ENCODE measurements at places on chromosomes 2 and 18.
A peak's percentile ranks its signal among the peaks of the same experiment; 100 is the strongest.

DNA sequence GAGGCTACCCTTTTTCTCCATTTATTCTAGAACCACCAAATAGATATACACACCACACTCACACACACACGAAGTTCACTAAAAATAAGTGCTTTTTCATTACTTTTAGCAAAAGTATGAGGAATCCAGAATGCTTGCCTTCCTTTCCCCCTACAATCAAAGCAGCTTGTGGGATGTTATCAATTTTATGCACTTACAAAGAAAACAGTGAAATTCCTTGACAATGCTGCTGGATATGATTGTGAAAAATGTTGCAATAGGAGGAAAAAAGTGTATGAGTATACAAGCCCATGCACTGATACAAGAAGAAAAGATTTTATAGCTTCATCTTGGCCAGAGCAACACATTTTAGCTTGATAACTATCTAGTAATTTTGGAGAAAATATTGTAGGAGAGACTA lies 269.2 kb downstream of the XIRP2 start:
- DNase-seq = no peak

- DNase-seq = no peak
Measured at GRCh38 chr2:193690572-193690971, 1495.8 kb upstream of the TMEFF2 start.

- peak; percentile 33 for DNase-seq
Measured at GRCh38 chr2:64750001-64750816, 96.5 kb upstream of the SERTAD2 start.

DNA sequence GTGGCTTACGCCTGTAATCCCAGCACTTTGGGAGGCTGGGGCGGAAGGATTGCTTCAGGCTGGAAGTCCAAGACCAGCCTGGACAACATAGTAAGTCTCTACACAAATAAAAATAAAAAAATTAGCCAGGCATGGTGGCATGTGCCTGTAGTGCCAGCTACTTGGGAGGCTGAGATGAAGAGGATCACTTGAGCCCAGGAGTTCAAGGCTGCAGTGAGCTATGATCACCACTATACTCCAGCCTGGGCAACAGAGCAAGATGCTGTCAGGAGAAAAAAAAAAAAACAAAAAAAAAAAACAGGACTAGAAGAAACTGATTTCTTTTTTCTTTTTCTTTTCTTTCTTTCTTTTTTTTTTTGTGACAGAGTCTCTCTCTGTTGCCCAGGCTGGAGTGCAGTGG lies 13.6 kb downstream of the SPDYA start:
- DNase-seq = no peak

GRCh38 chr18:11752116-11752911 lies 63.2 kb downstream of the GNAL start:
- DNase-seq = peak; percentile 53

DNA sequence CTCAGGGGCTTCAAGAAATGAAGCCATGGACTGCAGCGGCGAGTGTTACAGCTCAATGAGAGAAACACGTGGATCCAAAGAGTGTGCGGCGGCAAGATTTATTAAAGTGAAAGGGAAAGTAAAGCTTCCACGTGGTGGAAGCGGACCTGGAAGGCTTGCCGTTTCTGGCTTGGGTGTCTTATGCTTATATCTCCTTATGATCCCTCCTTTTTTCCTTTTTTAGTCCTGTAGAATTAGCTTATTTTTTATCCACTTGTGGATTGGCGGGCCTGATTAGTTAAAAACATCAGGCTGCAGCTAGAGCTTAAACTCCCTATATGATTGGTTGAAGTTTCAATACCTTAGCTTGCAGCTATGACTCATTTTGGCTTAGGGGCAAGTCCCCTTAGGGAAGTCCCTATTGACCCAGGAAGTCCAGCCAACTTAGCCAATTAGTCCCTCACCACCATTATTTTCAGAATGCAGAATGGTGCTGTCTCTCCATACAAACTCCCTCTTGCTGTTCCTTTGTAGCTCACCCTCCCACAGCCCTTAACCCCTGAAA lies 11.6 kb upstream of the HNMT start:
- no peak for DNase-seq

DNA sequence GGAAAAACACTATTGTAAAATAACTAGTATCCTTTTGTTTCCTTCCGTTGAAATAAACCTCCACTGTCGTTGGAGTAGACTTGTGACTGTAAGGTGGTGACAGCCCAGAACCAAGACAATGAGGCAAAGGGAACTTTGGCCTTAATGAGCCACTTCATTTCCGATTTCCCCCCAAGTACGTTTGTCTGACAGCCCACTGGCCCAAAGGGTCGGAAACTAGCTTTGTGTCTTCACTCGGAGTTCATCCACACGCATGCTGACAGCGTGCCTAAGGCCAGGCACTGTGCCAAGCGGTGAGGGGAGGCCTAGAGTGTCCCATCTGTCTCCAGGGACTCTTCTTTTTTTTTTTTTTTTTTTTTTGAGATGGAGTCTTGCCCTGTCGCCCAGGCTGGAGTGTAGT lies 21.0 kb downstream of the HJURP start:
- no peak for DNase-seq

GRCh38 chr2:230434677-230435324 lies 18.8 kb downstream of the SP100 start:
- no peak for DNase-seq

- DNase-seq = no peak
Measured at GRCh38 chr2:201150454-201151020, 32.4 kb upstream of the CASP10 start.

GRCh38 chr2:74860521-74860920 lies 26.6 kb downstream of the HK2 start:
- no peak for DNase-seq

GRCh38 chr2:109646961-109647360 lies 32.8 kb downstream of the SOWAHC start:
- DNase-seq = no peak

DNA sequence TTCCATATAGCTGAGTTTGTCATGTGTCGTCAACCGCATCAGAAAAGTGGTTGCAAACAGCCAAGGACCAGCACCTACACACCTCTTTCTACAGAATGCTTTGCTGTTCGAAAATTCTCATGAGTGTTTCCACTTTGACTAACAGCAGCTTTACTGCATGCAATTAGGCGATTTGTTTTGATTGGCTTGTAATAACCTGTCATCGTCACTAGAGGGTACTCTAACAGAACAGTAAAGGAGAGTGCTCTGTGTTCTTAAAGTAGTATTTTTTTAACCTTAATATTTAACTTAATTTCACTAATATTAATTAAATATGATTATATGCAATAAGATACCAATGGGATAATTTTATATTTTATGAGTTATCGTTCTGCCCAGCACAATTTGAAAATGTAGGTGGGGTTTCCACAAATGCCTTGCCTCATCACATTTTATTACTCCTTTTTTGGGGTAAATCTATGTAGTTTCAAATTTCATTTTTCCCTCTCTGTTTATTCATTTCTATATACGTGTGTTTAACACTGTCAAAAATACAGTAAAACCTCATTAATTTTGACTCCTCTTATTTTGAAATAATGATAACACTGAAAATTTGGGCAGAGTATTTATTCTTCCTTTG lies 502.2 kb downstream of the NRXN1 start:
- DNase-seq = peak; percentile 31

GRCh38 chr2:111118981-111119821 lies 1.5 kb upstream of the BCL2L11 start:
- no peak for DNase-seq

DNA sequence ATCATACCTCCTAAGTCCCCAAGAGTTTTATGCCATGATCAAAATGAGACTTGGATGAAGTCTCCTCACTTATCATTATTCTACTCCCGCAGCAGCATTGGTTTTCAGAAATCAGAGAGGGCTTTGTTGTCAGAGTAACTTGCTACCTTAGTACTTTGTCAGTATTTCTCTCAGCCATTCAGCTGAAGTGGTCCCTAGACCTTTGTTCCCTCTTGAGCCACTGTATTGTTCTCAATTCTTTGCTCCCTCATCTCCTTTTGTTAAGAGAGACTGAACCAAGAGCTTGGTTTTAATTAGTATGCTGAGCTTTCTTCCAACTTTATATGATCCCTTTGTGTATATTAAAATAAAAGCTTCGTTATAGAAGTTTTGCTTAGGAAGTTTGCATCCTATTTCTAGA lies 133.4 kb downstream of the DOCK10 start:
- DNase-seq = no peak

GRCh38 chr2:221724631-221725203 lies 152.6 kb upstream of the EPHA4 start:
- no peak for DNase-seq

DNA sequence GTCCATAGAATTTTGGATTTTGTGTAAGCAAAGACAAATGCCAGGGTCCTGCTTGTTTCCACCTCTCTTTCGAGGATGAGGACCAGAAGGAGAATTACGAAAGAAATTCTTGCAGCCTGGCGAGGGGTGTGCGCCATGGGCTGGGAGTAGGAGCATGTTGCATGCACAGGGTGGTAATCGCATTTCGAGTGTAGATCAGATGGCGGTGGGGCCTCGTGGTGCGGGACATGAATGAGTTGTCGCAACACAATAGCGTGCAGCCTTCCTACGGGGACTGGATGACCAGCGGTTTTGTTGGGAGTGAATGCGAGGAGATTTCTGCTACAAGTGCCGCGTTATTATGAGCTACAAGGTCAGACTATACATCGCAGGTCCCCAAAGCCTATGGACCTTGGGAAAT lies 4.2 kb upstream of the EN1 start:
- no peak for DNase-seq

- no peak for DNase-seq
Measured at GRCh38 chr2:21258082-21258481, 134.3 kb downstream of the TDRD15 start.

- DNase-seq = no peak
Measured at GRCh38 chr2:98058191-98058975, 28.6 kb upstream of the VWA3B start.

DNA sequence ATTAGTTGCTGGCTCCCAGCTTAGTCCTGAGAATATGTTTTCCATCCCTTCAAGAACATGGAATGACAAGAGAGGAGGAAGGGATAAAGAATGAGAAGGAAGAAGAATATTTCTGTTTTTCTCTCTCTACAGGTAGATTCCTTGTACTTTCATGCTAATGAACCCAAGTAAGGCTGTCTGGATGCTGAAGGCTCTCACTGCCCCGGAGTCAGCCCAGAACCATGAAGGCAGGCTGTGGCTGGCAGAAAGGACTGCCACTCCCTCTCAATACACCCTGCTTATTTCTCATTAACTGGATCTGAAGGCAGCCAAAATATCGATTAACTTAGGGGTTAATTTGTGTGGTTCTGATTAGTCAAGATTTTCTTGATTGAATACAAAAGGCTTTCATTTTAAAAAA lies 93.1 kb upstream of the NPAS2 start:
- no peak for DNase-seq

- no peak for DNase-seq
Measured at GRCh38 chr2:28601616-28602015, 105.8 kb downstream of the PLB1 start.

DNA sequence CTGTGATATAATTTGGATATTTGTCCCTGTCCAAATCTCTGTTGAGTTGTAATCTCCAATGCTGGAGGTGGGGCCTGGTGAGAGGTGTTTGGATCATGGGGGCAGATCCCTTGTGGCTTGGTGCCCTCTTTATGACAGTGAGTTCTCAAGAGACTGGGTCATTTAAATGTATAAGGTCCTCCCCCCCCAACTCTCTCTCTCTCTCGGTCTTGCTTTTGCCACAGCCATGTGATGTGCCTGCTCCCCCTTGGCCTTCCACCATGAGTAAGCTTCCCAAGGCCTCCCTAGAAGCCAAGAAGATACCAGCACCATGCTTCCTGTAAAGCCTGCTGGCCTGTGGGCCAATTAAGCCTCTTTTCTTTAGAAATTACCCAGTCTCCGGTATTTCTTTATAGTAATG lies 58.6 kb downstream of the FN1 start:
- DNase-seq = no peak

DNA sequence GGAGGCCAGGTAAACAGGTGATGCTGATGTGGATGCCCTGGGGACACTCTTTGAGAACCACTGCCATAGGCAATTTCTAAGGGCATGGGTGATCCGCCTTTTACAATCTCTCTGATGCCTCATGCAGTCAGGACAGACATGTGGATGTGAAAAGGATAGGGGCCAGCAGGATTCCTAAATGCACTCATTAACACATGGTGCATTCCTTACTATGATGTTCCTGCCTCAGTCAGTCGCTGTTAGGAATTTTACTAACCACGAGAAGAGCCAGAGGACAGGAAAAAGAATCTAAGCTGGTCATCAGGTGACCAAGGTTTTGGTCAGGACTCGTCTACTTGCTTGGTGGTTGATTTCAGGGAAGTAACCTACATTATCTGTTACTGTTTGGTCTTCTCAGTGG lies 191.0 kb downstream of the ARL4C start:
- DNase-seq = no peak

DNA sequence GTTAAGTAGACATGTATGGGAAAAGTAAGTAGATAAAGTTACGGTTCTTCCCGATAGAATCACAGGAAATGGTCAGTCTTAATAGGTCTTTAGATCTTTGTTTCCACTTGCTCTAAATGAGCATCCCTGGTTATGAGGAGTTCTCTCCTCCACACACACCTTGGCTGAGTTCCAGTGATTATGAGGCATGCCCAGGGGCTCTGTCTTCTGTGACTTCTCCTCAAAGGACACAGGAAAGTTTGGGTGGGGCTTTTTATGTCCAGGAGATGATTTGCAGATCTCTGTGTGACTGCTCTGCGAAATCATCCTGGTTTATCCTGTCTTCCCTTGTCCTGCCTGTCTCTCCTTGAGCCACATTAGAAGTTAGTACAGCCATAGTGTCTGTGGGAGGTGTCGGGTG lies 83.9 kb upstream of the EML6 start:
- DNase-seq = no peak

- peak; percentile 10 for DNase-seq
Measured at GRCh38 chr2:144659731-144660275, 139.9 kb upstream of the ZEB2 start.

DNA sequence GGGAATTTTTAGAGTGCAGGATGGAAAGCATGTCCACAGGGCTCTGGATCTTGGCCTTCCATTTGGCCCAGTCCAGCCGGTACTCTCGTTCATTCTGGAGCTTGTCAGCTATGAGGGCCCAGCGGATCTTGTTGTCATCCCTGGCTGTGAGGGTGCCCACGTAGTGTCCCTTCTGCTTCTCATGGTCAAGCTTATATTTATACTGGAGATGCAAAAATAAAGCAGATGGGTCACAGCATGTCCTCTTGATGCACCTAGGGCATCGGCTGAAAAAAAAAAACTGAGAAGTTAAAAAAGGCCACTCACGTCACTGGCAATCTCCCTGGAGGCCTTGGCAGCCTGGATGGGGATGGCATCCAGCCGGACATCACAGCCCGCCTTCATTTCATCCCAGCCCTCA lies 160.5 kb downstream of the RIF1 start:
- DNase-seq = no peak

GRCh38 chr2:142144547-142144946 lies 13.7 kb upstream of the LRP1B start:
- no peak for DNase-seq

DNA sequence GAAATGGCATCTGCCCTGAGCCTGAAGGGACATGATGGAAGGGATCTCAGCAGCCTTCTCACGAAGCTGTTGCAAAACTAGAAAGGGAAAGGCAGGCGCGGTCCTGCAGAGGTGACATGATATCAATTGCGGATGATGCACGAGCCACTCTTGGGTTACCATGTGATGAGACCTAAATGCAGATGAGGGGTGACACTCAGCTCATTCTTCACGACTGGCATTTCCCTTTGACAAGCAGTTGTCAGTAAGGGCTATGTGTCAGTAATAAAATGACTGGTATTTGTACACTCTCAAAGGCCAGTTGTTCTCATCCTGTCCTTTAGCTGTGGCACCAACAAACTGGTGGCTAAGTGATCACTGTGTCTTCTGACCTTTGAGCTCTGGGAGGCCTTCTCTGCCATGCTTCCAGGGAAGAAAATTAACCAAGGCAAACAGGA lies 273.6 kb downstream of the ETAA1 start:
- no peak for DNase-seq

GRCh38 chr2:41847744-41848441 lies 199.9 kb upstream of the PKDCC start:
- DNase-seq = no peak
